ENCODE measurements at places on chromosomes 6 and 20. TPM values are rescaled to one million over a fixed set of nuclear protein-coding genes. Genes with fewer than 3 reads are reported as not detected.

The RBPJL gene
- polyA plus RNA-seq = not detected

The MEI4 gene
- not detected for polyA plus RNA-seq

The CDC5L gene
- polyA plus RNA-seq = 14.5 TPM

The PRL gene
- not detected for polyA plus RNA-seq

The HLA-DRB5 gene
- not detected for polyA plus RNA-seq

The IL17A gene
- not detected for polyA plus RNA-seq

The BCAS1 gene
- not detected for polyA plus RNA-seq

The GNAS-AS1 gene
- 0.65 TPM for polyA plus RNA-seq

The KLC4 gene
- polyA plus RNA-seq = 9.1 TPM

The CLDN20 gene
- not detected for polyA plus RNA-seq

The TNF gene
- not detected for polyA plus RNA-seq

The ANGPT4 gene
- not detected for polyA plus RNA-seq

The CNKSR3 gene
- polyA plus RNA-seq = 10.1 TPM

The STXBP5 gene
- 40.0 TPM for polyA plus RNA-seq

The FAM209B gene
- not detected for polyA plus RNA-seq

The NEU1 gene
- polyA plus RNA-seq = 49.4 TPM

The CFB gene
- 14.0 TPM for polyA plus RNA-seq

The GPR6 gene
- not detected for polyA plus RNA-seq

The PAX1 gene
- not detected for polyA plus RNA-seq

The EPPIN gene
- not detected for polyA plus RNA-seq

The MATN4 gene
- 0.04 TPM for polyA plus RNA-seq

The SAPCD1 gene
- polyA plus RNA-seq = 0.88 TPM

The ULBP3 gene
- polyA plus RNA-seq = 13.1 TPM

The PCSK2 gene
- polyA plus RNA-seq = not detected

The CCM2L gene
- polyA plus RNA-seq = not detected

The NFYA gene
- 13.4 TPM for polyA plus RNA-seq

The OR2H1 gene
- polyA plus RNA-seq = not detected

The MLIP gene
- not detected for polyA plus RNA-seq

The OPN5 gene
- not detected for polyA plus RNA-seq

The PPP1R3G gene
- polyA plus RNA-seq = 0.11 TPM

The C20orf204 gene
- polyA plus RNA-seq = 0.01 TPM

The PRSS16 gene
- 0.16 TPM for polyA plus RNA-seq

The TOMM6 gene
- polyA plus RNA-seq = 165 TPM

The BTN1A1 gene
- not detected for polyA plus RNA-seq

The STMND1 gene
- not detected for polyA plus RNA-seq

The PCK1 gene
- polyA plus RNA-seq = not detected

The HSPA12B gene
- 0.09 TPM for polyA plus RNA-seq

The TBC1D7 gene
- polyA plus RNA-seq = 38.6 TPM

The SYCP2 gene
- 0.24 TPM for polyA plus RNA-seq
